ENCODE measurements at places on chromosomes 11 and 22.

DNA sequence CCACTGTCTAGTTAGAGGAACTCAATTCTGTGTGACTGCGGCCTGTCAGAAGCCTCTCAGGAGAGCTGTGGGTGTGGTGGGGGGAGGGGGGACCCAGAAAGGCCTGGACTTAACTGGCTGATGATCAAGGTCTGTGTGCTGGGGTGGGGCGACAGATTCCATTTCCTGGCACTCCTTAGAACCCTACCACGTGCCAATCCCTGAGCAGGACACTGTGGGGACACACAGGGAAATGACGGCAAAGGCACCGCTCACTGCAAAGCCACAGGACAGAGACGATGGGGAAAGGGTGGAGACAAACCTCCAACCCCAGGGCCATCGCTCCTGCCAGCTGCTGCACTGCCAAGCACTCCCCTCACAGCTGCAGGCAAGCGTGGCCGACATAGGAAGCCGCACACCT is 58.4 kb upstream of the BID start:
- DNase-seq: no peak

GRCh38 chr22:45631140-45631840 is 40.3 kb upstream of the ATXN10 start:
- no peak for DNase-seq

- no peak for DNase-seq
Observed at GRCh38 chr22:40480996-40481395, 110.6 kb downstream of the SGSM3 start.

GRCh38 chr11:1151366-1152315 is 6.1 kb upstream of the MUC5AC start:
- DNase-seq: no peak

GRCh38 chr11:92829121-92829520 is 140.3 kb upstream of the MTNR1B start:
- DNase-seq: no peak

GRCh38 chr11:43585877-43586608 is 94.5 kb upstream of the HSD17B12 start:
- DNase-seq: no peak

- no peak for DNase-seq
Observed at GRCh38 chr11:119854521-119854920, 125.5 kb upstream of the NECTIN1 start.

Data from erythroblast (primary cell).